ENCODE measurements at places on chromosomes 1 and 21.

DNA sequence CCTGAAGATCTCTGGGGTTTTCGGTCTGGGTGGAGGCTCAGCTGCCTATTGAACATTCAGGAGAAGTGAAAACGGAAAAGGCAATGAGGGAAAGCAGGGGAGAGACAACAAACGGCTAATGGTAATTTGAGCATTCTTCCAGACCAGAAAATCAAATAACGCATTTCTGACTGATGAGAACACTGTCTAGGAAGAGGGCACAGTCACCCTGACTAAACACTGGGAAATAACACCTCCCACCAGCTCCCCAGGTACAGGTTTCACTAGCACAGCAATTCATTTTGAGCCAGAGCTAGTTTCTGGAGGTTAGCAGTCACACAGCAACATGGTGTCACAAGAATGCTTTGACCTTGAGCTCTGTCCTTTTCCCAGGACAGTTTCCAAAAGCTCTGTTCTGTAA, 21.1 kb downstream of the NCF2 start:
- no peak for DNase-seq

- DNase-seq, result no peak
Observed at GRCh38 chr1:212067787-212068186, 32.2 kb downstream of the DTL start.

DNA sequence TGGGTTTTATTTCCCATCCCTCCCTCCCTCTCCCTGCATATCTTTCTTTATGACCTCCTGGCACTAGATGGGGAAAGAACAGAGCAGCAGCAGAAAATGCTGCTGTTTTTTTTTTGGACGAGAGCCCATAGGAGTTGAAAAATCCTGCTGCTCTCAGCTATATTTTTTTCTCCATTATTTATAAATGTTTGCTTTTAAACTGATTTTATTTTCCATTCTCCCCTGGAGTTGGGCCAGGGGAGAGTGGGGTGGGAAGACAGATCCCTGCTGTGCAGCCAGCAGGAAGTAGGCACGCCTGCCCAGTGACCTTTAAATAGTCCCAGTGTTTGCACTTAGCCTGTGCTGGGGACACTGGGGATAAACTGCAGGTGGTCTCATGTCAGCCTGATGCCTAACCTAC, 17.4 kb downstream of the SFT2D2 start:
- no peak for DNase-seq

DNA sequence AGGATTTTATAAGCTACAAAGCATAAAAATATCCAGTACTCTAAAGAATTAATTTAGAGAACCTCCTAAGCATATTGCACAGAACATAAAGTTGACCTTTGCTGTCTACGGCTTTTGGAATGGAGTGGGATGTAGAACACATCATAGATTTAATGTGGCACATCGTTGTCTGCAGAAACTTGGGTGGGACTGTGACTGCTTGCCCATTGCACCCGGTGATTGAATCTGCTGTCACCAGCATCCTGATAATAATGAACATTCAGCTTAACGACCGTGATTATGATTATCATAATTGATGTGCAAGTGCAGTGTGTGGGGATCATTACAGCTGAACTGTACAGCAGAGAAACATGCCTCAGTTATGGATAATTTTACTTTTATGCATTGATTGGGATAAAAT, 181.9 kb downstream of the SPATA17 start:
- DNase-seq, result no peak

DNA sequence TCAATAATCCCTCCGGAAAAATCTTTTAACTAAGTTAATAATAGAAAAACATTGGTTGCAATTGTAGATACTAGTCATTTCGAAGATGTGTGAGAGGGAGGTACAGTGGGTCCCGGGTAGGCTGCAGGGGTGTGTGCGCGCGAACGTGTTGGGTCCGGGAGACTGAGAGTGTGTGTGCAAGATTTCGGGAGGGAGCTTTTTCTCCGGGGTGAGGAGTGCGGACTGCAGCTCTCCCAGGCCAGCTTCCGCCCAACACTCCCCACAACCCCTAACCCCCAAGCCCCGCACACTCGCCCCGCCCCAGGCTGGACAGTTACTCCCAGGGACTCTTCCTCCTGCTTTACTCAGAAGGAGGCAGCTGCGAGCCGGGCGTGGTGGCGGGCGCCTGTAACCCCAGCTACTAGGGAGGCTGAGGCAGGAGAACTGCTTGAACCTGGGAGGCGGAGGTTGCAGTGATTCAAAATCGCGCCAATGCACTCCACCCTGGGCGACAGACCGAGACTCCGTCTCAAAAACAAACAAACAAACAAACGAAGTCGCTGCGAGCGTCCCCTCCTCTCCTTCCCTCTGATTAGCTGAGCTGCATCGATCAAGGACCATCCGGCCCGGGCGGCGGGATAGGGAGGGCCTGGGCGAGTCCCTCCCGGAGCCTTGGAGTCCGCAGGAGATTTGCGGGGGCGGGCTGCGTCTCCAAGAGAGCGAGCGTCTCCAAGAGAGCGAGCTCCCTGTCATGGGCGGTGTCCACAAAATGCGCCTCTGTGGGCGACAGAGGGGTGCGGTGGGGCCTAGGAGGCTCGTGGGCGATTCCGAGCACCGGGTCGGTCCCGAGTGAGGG, 28.3 kb upstream of the PPM1J start:
- DNase-seq, result no peak

DNA sequence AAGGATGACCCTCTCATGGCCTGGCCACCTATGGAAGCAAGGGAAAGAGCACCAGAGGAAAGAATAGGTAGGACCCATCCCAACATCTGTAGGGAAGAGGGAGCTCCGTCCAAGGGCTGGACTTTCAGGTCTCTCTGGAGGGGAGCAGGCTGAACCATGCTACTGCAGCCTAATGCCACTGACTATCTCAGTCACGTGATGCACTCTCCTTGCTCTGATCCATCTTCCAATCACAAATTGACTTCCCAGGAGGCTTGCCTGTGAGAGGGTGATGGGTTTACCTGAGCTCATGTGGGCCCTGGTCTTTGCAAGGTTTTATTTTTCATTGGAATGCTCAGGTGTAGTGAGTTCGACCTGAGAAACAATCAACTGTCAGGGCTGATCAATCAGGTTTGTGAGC, 128.8 kb downstream of the CACNA1E start:
- DNase-seq, result no peak

GRCh38 chr1:26237230-26237966, 3.4 kb downstream of the CEP85 start:
- DNase-seq, result no peak

DNA sequence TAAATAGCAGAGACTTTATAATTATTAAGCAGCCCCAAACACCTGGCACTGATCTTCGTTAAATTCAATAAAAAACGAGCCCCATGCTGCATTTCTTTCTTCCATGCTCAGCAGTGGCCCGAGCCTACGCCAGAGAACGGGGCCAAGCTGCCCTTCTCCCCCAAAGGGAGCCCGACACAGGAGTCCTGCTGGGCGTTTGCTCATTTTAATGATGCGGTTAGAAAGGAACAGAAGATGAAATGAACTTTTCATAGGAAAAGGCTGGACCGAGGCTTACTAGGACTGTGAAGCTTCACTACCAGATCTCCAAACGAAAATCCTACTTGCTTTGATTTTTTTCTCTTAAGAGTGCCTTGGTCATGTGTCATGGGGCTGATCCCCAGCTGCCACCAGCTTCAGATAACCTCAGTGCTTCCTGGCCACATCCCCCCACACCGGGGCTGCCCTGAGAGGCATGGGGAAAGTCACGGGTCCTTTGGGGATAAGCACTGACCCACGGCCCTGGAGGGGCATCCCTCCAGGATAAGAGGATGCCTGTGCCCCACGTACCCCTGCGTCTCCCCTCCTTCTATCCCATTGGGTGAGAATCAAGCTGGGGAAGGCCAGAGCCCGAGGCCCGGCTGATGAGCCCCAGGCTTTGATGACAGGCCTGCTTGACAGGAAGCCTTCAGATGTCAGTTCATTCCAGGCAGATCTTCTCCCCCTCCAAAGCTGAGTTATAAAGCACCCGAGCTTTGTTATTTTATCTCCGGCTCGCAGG, 34.2 kb downstream of the PGBD5 start:
- DNase-seq, result no peak

DNA sequence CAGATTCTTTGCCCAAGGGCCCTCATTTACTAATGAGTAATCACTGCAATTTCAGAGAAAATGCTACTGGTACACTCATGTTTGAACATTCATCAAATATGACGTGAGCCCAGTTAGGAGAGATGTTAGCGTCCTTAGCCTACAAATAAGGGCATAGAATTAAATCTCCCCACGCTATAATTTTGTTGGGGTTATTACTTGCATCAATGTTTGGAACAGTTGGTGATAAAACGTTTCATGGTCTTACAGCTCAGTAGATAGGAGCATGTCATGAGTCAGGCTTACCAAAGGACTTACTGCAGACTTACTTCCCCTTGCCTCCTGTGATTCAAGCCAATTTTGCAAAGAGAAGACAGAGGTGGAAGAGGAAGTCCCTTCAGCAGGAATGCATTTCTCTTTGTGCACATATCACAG, 304.0 kb downstream of the KIF26B start:
- DNase-seq, result no peak

Data from C1 segment of cervical spinal cord (tissue), 14 donors.